ENCODE measurements at places on chromosomes 4 and X.
A peak's percentile ranks its signal among the peaks of the same experiment; 100 is the strongest.

GRCh38 chr4:3254302-3255131 is 5.6 kb downstream of the MSANTD1 start:
- peak; percentile 25 for DNase-seq

GRCh38 chr4:177479063-177479462 is 36.8 kb upstream of the AGA start:
- no peak for DNase-seq

DNA sequence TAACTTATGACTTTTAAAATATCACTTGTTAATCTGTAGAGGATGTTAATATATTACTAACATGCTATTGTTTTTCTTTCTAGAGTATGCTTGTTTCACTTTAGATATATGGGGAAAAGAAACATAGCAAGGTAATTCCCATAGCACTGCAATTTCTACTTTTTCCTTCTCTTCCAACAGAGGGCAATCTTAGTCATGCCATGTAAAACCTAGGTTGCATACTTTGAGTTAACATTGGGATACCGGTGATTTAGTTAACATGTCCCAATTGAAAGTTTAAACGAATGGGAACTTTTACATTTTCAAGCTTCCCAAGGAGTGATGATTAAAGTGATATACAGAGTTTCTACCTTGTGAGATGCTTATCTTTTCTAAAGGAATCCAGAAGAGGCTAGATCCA is 89.4 kb upstream of the IL13RA1 start:
- DNase-seq = no peak

GRCh38 chr4:2042947-2043395 is 16.2 kb upstream of the NAT8L start:
- DNase-seq = no peak

DNA sequence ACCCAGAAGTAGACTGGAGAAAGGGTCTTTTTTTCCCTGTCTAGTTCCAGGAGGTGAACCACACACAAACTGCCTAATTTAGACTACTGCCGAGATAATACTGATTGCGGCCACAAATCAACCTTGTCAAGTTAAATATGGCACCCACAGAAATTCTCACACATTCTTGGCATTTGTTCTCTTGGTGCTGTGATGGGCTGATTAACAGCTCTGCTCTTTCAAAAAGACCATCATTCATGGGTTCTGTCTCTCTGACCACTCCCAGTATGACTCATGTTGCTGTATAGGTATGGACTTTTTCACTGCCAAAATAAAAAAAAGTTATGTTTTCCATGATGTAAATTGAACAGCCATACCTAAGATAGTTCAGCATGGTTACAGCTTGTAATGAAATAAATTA is 1003.5 kb upstream of the LCORL start:
- no peak for DNase-seq

DNA sequence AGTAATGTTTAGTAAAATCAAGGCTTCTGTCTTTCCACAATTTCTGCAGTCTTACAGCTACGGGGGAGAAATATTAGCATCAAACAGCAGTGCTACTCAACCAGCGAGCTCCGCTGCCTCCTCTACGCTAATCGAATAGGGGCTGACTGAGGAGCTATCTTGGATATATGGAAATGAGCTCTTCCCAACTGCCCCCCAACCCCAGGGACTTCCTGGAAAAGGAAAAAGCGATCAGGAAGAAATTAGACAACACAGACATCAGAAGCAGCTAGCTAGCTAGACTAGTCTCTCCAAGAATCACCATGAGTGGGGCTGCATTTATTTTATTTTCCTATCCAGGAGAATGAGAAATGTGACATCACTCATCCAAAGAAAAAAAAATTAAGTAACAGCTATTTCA is 7.6 kb downstream of the NKX6-1 start:
- no peak for DNase-seq

GRCh38 chr4:27343411-27343810 is 482.8 kb downstream of the STIM2 start:
- DNase-seq = no peak

GRCh38 chr4:78346222-78346621 is 205.3 kb upstream of the ANXA3 start:
- DNase-seq = no peak

DNA sequence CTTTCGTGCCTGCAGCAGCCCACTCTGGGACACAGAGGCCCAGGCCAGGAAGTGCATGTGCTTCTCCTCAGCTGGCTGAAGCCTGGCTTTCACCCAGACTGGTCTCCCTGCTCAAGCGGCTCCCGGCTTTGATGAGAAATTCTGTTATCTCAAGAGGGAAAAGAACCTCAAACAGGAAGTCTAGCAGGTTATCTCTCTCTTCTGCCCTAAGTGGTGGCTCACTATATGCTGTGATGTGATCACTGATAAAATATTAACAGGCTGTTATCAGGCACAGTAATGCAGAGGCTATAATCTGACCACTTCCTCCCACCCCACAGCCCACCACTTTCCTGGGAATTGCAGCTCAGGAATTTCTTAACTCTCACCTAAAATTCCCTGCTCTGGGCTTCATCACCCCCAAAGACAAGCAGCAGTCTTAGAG is 13.3 kb downstream of the CLDN2 start:
- no peak for DNase-seq

- peak; percentile 75 for DNase-seq
Measured at GRCh38 chr4:133148690-133149363, at the start of gene PCDH10. TSS of gene PCDH10 (plus strand) at chr4:133149294. CDS start at chr4:133150141, 847 bp downstream.

DNA sequence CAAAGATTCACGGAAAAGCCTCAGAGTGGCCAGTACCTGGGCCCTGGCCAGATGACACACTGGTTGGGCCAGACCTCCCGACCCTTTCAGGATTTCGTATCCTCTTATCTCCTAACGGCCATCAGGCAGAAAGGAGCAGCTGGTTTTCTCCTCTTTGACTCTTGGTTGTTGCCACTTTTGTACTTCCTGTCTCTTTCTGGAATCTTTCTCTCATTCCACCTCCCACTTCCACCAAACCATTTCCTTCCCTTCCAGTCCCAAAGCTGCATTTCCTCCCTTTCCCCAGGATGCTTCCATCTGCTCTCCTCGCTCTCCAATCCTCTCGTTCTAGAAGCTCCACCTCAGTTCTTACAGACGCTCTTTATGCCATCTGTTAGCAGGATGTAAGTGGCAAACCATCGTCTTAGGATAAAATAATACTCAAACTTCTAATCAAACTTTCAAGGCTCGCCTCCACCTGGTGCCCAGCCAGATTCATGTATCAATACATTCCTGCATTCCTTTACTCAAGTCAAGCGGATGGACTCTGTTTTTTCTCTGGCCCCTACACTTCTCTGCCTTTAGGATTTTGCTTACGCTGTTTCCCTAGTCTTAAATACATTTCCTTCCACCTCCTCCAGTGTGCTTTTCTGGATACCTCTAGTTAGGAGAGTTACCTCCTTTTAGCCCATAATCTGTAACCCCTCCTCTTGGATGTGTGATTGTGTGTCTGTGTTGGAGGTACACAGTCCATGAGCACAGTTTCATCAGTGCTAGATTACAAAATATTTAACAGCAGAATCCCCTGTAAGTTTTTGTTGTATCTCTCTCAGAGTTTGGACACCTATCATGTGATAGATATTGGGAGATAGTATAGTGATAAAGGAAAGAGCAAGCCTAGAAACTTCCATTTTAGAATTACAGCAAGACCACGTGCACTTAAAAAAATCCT is 70.4 kb downstream of the LDB2 start:
- no peak for DNase-seq

DNA sequence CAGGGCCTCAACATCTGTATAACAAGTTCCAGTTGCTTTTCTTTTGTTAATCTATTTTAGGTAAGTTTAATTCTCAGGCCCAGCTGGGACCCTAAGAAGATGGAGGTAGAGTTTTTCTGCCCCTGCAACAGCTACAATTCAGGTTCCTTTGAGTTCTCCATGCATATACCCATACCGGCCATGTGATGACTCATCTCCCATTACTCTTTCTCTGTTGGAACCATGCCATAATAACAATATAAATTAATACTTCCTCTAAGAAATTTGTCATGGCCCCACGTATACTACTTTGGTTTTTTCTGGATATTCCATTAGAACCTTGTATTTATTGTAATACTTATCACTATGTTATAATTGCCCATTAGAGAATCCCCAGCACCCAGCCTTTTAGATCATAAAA is 1.3 kb upstream of the INTU start:
- no peak for DNase-seq

- no peak for DNase-seq
Measured at GRCh38 chrX:17052210-17052609, 105.8 kb downstream of the REPS2 start.

DNA sequence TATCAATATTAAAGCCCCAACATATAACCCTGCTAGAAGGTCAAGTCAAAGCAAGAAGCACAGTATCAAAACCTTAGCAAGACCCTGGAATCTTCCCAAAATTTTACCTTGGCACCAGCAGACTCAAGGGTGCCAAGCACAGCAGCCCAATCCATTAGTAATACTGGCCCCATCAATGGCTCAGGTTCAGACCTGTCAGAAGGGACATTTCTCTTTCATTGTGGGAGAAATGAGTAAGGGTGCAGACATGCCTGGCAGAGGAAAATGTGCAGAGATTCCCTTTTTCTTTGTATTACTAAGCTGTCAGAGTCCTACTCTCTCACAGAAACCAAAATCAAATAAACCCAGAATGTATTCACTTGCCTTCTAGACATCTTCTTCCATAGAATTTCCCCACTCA is 203.9 kb downstream of the EVC2 start:
- DNase-seq = no peak

GRCh38 chrX:133929836-133930464 is 55.4 kb downstream of the GPC3 start:
- no peak for DNase-seq

GRCh38 chr4:85966373-85966772 is 393.5 kb downstream of the MAPK10 start:
- DNase-seq = no peak

GRCh38 chrX:153727123-153727931 is 2.7 kb downstream of the ABCD1 start:
- no peak for DNase-seq

GRCh38 chr4:23876418-23877089 is 13.3 kb downstream of the PPARGC1A start:
- DNase-seq = no peak

- DNase-seq = no peak
Measured at GRCh38 chrX:112662559-112663427, 16.9 kb downstream of the LHFPL1 start.

- no peak for DNase-seq
Measured at GRCh38 chrX:120244395-120244734, 6.2 kb upstream of the ZBTB33 start.

GRCh38 chr4:128291096-128291495 is 3.5 kb upstream of the PGRMC2 start:
- DNase-seq = no peak

GRCh38 chr4:17400686-17401085 is 111.2 kb downstream of the QDPR start:
- no peak for DNase-seq

DNA sequence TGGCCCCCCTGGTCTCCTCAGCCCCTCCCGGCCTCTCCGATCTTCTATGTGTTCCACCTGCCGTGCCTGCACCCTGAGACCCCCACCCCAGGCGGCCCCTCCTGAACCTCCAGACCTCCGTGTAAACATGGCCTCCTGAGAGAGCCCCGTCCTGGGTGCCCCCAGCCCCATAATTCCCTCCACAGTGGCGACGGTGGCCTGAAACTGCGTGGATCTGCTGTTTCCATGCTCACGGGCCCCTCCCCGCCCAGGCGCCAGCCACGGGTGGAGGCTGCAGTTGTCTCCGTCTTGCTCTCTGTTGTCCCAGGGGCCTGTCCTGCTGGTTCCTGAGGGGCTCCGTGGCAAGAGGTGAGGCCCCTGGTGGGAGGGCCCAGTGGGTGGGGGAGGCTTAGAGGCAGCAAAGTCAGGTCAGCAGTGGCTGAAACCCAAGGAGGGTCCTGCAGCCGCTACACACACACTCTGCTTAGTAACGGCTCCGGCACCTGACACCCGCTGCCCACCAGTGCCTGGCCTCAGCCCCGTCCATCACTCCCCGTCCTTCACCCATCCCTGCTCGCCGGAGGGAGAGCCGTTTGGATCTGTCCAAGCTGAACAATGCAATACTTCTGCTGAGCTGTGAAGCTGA is 75.8 kb downstream of the FAM53A start:
- DNase-seq = no peak

- no peak for DNase-seq
Measured at GRCh38 chr4:174593701-174594100, 71.4 kb upstream of the HPGD start.

GRCh38 chr4:16860516-16860915 is 37.9 kb downstream of the LDB2 start:
- no peak for DNase-seq

GRCh38 chrX:2781698-2782097 is 29.9 kb downstream of the XG start:
- DNase-seq = no peak

- no peak for DNase-seq
Measured at GRCh38 chr4:147735413-147736301, 3.8 kb downstream of the ARHGAP10 start.

GRCh38 chrX:38045538-38046096 is 39.3 kb downstream of the SYTL5 start:
- DNase-seq = no peak

DNA sequence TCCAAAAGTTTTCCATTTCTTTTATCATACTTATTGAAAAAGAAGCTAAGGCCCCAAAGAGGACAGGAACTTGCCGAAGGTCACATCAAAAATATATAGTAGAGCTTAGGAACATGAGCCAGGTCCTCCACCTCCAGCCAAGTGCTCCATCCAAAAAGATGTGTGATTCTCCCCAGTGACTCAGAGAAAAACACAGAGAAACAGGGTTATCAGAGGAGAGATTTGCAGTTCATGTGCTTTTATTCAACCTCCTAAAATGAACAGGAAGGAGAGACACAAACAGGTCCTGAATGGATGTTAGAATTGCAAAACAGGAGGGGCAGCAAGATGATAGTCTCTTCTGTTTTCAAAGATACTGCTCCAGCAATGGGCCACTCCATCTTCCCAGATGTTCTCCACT is 19.6 kb upstream of the FGF16 start:
- DNase-seq = no peak

GRCh38 chr4:139035650-139036049 is 20.1 kb downstream of the NOCT start:
- no peak for DNase-seq

DNA sequence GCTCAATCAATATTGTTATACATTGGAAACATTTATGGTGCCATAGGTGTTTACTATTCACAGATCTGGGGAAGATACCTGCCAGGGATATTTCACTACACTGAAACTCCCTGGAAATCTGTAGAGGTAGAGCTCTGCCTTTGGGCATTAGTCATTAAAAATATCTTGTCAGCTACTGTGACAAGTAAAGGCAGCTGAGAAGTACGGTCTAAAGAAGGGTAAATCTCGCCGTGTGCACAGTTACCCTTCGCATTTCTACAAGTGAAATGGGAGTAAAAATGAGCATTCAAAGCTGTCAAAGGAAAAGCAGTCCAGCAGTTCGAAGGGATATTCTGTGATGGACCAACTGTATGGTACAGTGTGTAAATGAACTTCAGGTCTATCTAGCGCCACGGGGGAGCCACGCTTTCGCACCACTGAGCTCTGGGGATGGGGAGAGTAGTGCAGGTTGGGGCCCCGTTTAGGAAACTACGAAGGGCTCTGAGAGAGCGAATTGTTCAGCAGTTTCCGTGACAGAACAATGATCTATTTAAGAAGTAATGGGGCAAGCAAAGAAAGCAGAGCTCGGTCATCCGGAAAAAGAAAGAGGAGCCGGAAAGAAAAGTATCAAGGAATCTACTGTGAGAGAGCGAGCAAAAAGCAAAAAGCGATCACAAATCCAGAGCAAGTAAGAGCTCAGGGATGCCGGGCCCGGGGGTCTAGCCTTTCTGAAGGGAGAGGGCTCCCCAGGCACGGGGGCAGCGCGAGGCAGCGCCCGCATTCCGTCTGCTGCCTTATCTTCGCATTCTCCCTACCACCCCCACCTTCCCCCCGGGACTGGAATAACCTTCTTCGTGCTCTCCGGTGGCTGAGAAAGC is 646 bp downstream of the TIGD4 start:
- DNase-seq = peak; percentile 67

GRCh38 chr4:48175328-48175727 is 41.3 kb upstream of the TXK start:
- DNase-seq = no peak

Data from activated CD8-positive, alpha-beta memory T cell treated with anti-CD3 and anti-CD28 coated beads, Interleukin-2, amount 50 U/mL, for 48 hours (primary cell).